ENCODE measurements at places on chromosomes 13 and 19.

GRCh38 chr19:7729211-7729610, 2.7 kb downstream of the CLEC4G start:
- DNase-seq: no peak

DNA sequence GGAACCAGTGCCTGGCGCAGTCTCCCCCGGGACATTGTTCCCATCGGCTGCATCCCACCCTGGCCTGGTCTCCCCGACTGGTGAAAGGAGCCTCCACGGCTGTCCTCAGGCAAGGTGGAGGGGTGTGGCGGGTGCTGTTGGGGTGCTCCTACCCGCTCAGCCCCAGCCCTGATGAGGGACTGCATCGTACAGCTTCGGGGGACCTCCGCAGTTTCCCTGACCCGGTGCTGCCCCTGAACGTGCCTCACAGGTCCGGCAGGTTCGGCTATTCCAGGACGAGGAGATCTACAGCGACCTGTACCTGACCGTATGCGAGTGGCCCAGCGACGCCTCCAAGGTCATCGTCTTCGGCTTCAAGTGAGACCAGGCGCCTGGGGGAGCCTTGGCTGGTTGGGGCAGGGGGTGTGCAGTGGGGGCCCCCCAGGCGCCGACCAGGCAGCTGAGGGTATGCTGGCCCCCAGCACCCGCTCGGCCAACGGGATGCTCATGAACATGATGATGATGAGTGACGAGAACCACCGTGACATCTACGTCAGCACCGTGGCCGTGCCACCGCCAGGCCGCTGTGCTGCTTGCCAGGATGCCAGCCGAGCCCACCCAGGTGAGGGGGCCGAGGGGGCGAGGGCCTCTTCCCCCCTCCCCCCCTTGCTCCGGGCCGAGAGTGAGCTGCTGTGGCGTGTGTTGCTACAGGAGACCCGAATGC, 3.5 kb downstream of the DCAF15 start:
- DNase-seq: no peak

DNA sequence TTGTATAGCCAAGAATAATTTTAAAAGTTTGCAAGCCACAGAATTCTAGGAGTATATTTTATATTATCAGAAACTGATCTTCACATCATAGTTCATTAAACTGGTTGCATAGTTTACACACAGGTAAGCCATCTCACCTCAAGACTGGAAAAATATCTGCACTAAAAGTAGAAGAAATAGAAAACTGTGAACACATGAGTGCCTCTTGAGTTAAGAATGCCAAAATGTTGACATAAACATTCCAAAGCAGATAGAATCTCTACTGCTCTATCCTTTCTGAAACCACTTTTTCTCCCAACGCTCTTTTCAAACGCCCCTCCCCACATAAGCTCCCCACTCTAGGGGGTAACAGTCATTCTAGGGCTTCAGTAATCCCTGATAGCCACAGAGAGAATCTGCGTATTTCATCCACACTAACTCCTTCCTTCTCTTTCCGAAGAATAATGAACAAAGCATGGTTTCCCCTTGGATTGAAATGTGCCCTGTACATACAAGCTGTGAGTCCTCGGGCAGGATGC, 201.5 kb downstream of the IRS2 start:
- no peak for DNase-seq

- DNase-seq: no peak
These were observed 37.5 kb upstream of the POMP start for GRCh38 chr13:28621449-28621848.

- no peak for DNase-seq
These were observed 13.1 kb upstream of the NOTCH3 start for GRCh38 chr19:15213715-15214381.

- no peak for DNase-seq
These were observed 624.9 kb upstream of the PCDH9 start for GRCh38 chr13:67854990-67855389.

- DNase-seq: no peak
These were observed 25.7 kb upstream of the IGFL4 start for GRCh38 chr19:46066471-46066870.

DNA sequence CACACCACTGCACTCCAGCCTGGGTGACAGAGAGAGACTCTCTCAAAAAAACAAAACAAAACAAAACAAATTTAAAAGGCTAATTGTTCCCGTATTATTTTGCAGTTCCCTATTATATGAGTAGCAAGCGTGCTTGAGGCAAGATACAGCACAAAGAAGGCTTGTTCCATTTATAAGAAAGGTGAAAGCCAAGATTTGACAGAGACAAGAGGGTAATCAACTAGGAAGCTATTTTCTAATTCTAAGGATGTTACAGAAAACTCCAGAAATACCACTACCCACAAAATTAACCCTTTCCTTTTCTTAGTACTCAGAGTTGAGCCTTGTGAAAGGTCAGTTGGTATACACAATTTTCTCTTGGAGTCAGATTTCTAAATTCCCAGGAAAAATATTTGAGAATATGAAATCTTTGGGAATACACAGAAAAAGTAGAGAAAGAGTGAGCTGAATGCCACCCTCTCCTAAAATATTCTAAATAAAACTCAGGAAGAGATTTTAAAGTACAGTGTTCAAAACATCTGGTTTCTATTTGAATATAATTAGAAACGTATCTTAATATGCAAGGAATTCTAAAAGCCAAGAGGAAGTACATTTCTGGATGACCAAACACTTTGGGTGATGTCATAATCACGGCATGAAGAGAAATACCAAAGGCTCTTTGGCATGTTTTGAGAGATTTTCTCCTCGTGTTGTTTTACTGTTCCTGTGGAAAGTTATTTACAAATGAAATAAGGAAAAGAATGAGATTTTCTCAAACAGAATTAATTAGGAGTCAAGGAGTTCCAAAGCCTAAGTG, 63.0 kb upstream of the FLT1 start:
- no peak for DNase-seq

- no peak for DNase-seq
These were observed 13.6 kb downstream of the C19orf25 start for GRCh38 chr19:1465191-1466016.

DNA sequence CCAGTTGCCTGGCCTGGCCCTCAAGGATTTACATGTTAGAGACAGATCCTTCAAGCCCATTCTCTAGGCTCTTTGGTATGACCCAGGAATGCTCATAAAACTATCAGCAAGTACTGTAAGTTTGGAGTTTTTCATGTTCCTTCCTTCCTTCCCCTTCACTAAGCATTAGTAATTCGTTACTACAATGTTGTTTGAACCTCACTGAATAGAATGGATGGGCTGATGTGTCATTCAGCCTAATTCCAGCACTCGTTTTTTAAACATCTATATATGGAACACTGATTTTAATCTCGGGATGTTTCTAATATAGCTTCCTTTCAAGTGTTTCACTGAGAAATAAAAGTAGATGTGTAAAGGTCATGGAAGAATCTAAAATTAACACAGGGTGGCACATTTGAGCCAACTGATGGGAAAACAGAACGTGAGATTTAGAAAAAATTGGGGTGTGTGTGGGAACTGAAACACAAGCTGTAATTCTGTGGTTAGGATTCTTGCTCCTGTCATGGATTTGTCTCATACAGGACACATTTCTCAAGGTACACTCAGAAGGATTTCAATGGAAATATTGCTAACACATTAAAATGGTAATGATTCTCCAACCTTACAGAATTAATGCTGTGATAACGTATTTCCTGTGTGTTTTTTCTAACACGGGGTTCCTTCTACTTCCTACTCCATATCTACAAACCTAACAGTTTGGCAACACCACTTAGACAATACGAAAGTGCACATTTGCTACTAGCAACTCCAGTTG, 93.4 kb downstream of the FLT1 start:
- no peak for DNase-seq

GRCh38 chr19:3670796-3671679, 29.2 kb downstream of the PIP5K1C start:
- peak; percentile 54 for DNase-seq

GRCh38 chr13:110784704-110785103, 71.2 kb downstream of the ING1 start:
- DNase-seq: no peak

DNA sequence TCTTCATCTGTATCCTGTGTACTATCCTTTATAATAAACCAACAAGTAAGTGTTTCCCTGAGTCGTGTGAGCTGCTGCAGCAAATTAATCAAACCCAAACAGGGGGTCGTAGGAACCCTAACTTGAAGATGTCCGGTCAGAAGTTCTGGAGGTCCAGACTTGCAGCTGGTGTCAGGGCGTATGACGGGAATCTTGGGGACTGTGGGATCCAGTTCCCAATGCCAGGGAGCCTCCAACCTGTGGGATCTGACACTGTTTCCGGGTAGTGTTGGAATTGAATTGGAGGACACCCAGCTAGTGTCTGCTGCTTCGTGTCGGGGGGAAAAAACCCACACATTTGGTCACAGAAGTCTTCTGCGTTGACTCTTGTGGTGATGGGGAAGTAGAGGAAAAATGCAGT, 52.1 kb upstream of the AMER2 start:
- no peak for DNase-seq

DNA sequence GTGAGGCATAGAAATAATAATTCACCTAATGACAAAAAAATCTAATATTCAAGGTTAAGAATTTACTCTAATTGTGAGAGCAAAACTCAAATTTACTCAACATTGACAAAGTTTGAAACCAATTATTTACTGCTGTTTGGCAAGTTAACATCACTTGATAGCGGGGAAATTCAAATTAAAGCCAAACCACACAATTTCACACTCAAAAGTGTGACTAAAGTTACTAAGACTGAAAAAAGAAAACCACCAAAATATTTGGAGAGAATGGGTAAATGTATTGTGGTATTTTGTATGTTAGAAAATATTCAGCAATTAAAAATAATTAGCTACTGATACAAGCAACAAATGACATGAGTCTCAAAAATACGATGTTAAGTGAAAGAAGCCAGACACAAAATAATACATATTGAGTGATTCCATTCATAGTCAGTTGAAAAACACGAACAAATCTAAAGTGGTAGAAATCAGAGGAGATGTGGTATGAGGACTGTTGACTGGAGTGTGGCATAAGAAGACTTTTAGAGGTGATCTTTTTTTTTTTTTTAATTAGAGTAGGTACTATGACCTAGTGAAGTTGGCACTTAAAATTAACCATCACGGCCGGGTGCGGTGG, 541.4 kb upstream of the ATXN8OS start:
- no peak for DNase-seq

GRCh38 chr13:75153386-75153785, 328.6 kb downstream of the TBC1D4 start:
- DNase-seq: no peak
